Upper lobe of left lung (tissue), 6 donors: ENCODE measurements at places on chromosomes 12 and 14.
A peak's percentile ranks its signal among the peaks of the same experiment; 100 is the strongest.

DNA sequence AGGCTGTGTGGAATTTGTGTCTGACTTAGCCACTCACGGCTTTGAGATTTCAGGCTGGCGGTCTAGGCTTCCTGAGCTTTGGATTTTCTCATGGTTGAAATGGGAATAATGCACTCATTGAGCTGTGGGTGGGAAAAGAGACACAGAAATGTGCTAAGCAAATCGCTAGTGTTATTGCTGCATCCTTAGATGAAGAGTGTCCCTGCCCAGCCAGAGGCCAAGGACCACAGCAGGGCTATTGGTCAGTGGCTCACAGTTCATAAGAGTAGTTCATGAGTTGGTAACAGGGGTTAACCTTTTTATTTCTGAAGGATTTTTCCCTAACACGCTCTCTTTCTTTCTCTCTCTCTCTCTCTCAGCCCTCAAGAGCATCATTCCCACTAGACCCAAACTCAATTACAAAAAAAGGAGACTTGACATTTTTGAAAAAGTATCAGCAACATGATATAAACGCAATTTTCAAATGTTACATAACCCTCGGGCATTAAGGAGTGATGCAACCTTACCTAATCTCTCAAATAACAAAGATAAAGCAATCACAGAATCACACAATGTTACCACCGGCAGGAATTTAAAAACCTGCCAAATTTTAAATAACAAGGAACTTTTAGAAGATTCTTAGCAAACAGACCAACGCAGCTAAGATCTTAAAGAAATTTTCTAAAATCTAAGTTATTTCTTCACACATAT lies 36.7 kb upstream of the RMST start:
- peaks cover 10% of the 10 kb centered on the region for H3K4me1 ChIP-seq
- H3K4me3 ChIP-seq: no peak overlapping the region
- DNase-seq: no peak
- H3K36me3 ChIP-seq: no peaks in the 10 kb centered on the region
- H3K27me3 ChIP-seq: no peaks in the 10 kb centered on the region
- peak overlapping the region; percentile 35 for H3K27ac ChIP-seq

DNA sequence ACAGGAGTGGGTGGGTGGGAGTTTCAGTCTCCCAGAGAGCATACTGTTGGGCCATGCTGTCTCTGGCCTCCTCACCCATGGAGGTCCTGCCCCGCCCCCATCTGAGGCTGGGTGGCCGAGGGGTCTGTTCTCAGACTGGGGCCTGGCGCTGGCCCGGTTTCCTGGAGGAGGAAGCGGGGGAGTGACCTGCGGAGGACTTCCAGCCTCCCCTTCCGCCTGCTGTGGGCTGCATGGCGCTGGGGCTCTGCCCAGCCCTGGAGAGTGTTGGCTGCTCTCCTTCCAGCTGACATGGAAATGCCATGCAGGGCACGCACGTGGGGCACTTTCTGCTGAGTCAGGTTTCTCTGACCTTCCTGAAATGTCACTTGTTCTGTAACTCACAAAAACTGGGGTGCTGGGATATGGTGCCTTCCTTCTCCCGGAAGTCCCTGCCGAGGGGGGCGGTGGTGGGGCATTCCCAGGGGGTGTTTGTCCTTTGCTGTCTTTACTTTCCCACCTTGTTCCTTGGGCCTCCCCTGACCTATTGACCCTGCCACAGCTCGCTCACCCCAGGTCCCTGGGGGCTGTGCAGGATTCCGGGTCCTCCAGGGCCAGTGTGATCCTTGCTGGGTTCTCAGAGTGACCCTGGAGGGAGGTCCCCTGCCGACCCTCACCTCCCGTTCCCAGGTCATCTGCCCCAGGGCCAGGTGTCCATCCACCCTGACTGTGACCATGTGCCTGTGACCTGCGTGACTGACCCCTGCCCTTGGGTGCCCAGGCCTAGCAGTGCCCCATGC lies 23.6 kb downstream of the PACS2 start:
- DNase-seq: peak; percentile 68
- no peak overlapping the region for H3K27ac ChIP-seq
- no peaks in the 10 kb centered on the region for H3K27me3 ChIP-seq

DNA sequence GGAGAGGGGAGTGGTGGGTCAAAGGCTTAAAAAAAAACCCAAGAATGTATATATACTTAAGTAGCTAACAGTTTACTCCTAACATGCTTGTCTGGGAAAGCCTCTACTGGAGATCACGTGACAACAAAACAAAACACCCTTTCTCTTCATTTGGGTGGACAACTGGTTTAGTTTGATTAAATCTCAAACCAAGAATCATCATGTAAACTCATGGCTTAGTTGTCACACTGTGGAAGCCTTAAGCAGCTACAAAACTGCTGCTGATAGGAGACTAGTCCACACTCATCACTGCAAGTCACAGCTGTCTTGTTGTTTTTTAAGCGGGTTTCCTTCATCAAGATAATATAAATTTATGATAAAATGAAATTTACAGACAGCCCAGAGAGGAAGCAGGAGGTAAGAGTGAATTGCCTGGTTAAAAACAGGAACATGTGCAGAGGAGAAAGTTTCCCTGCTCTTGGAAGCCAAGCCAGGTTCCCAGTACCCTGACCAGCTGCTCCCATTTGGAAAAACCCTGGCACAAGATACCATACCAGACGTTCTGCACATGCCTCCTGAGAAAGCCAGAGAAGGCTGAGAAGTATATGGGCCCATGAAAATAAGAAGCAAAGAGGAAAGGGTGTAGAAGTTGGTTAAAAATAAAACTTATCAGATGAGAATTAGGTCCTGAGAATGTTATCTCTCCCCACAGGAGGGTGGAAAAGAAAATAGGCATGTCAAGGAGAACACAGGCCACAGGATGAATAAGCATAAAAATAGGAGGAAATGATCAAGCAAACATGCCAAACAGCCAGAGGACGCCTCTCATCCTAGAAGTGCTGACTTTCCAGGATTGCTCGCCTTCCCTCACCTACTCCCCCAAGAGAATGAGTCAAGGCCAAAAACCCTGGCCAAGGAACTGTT lies 34.0 kb downstream of the EGLN3 start:
- no peaks in the 10 kb centered on the region for H3K27me3 ChIP-seq
- no peak overlapping the region for H3K4me3 ChIP-seq
- peaks cover 5% of the 10 kb centered on the region for H3K4me1 ChIP-seq
- no peak for DNase-seq
- H3K27ac ChIP-seq: peak overlapping the region; percentile 4

DNA sequence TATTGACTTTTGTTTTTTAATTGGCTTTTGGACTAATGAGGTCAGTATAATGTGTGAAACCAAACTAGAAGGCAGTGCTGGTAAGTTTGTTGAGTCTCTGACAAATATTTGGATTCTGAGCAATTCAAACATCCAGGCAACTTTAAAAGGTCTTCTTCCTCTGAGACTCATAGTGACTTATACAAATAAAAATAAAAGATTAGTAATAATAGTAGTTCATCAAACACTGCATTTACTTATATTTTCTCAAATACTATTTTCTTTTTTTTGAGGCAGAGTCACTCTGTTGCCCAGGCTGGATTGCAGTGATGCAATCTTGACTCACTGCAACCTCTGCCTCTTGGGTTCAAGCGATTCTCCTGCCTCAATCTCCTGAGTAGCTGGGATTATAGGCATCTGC lies 337.9 kb downstream of the DAD1 start:
- no peaks in the 10 kb centered on the region for H3K36me3 ChIP-seq
- H3K4me3 ChIP-seq: no peak overlapping the region
- H3K4me1 ChIP-seq: no peaks in the 10 kb centered on the region

GRCh38 chr12:88897723-88898122 lies 317.5 kb upstream of the KITLG start:
- DNase-seq: no peak
- peak overlapping the region; percentile 9 for H3K27ac ChIP-seq
- no peaks in the 10 kb centered on the region for H3K36me3 ChIP-seq
- H3K4me3 ChIP-seq: no peak overlapping the region

DNA sequence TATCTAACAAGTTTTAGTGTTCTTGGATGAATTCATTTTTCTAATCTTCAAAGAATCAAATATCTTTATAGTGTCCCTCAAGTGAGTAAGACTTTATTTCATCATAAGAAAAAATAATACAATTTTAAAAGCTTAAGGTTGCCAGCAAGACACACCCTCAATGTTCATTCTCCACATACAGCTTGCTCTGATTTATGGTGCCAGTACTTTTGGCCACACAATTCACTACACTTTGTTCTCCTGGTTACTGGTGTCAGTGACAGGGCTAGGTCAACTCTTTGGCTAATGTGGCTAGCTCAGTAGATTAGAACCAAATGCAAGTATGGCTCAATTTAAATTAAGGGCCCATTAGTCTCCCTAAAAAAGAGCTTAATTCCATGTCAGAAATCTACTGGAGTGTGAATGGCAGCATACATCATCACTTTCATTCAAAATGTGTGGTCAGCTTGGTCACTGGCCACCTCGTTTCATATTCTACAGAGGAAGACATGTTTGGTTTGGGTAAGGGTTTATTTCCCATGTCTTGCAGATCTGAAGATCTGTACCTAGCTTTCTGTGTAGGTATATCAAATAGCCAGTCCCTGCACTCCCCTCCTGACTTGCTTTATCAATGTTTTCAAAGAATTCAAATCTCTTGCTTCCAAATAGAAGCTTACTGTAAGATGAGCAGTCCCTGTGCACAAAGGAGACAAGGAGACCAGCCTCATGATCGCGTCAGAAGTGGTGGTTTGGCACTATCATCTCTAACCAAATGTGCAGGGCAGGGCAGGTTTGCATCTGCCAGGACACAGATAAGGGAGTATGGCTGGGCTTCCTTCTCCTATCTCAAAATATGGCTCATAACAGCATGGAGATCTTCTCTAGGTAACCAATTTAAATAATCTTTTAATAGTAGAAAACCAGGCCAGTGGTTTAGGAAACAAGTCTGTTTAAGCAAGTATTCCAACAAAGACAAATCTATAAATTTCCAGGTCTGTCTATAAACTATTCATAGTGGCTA lies 31.3 kb downstream of the HECTD4 start:
- peaks cover 12% of the 10 kb centered on the region for H3K4me1 ChIP-seq
- H3K4me3 ChIP-seq: no peak overlapping the region
- H3K27ac ChIP-seq: no peak overlapping the region
- H3K36me3 ChIP-seq: no peaks in the 10 kb centered on the region
- H3K27me3 ChIP-seq: no peaks in the 10 kb centered on the region
- no peak for DNase-seq

DNA sequence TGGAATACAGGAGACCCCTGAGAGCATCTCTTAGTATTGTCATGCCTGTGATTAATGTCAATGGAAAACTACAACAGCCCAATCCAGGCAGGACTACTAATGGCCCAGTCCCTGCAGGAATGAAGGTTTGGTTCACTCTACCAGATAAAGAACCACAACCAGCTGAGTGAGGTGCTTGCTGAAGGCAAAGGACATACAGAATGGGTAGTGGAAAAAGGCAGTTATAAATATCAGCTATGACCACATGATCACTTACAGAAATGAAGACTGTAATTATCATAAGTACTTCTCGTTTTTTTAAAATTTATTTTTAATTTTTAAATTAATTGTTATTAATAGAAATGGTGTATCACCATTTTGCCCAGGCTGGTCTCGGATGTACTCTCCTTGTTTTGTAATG lies 17.2 kb upstream of the LPCAT3 start:
- no peaks in the 10 kb centered on the region for H3K27me3 ChIP-seq
- no peaks in the 10 kb centered on the region for H3K4me1 ChIP-seq
- no peak overlapping the region for H3K27ac ChIP-seq
- no peak for DNase-seq

- no peak overlapping the region for H3K4me3 ChIP-seq
- no peaks in the 10 kb centered on the region for H3K27me3 ChIP-seq
- no peak for DNase-seq
- no peaks in the 10 kb centered on the region for H3K36me3 ChIP-seq
Measured at GRCh38 chr12:67919406-67919805, 69.8 kb upstream of the IFNG-AS1 start.

GRCh38 chr12:6827437-6827911 lies 733 bp upstream of the P3H3 start:
- H3K4me1 ChIP-seq: peaks cover 27% of the 10 kb centered on the region
- H3K27me3 ChIP-seq: peaks cover 23% of the 10 kb centered on the region
- no peaks in the 10 kb centered on the region for H3K36me3 ChIP-seq
- DNase-seq: peak; percentile 68
- no peak overlapping the region for H3K27ac ChIP-seq

GRCh38 chr12:17214929-17215328 lies 609.0 kb upstream of the LMO3 start:
- no peak overlapping the region for H3K27ac ChIP-seq
- H3K4me1 ChIP-seq: no peaks in the 10 kb centered on the region
- no peak overlapping the region for H3K4me3 ChIP-seq
- H3K36me3 ChIP-seq: no peaks in the 10 kb centered on the region
- H3K27me3 ChIP-seq: no peaks in the 10 kb centered on the region

- H3K27me3 ChIP-seq: no peaks in the 10 kb centered on the region
- peak overlapping the region; percentile 89 for H3K4me3 ChIP-seq
- peaks cover 29% of the 10 kb centered on the region for H3K4me1 ChIP-seq
- peak overlapping the region; percentile 99 for H3K27ac ChIP-seq
Measured at GRCh38 chr12:55727643-55728185, 1.1 kb downstream of the CD63 start.

DNA sequence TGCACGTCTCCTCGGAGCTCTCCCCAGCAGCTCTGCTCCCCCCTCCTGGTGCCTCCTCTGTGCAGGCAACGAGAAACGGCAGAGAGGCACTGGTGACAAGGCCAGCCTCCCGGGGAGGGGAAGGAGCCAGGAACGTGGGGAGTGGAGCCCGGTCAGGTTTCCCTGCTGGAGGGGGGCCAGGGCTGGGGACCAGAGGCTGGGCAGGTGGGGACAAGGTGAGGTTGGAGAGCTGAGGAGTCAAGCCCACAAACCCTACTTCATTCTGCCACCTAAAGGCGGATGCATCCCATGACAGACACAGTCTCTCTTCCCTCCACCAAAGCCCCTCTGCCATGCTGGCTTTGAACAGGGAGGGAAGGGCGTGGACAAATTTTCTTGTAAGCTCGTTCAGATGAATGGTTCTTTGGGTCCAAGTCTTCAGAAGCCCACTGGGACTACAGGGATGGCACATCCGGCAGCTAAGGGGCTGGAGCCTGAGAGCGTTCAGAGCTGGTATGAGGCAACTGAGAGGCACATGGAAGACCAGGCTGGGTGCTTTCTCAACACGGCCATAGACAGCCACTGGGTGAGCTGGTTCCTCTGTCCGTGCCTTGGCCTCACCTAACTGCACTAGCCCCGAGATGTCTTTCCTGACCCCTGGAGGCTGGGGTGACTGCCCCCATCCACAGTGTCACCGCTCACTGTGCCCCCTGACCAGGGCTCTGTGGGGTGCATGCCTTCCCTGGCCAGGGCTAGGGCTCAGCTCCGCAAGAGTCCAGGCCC lies 105.9 kb downstream of the RBM19 start:
- DNase-seq: no peak
- H3K4me1 ChIP-seq: no peaks in the 10 kb centered on the region
- H3K36me3 ChIP-seq: peaks cover 48% of the 10 kb centered on the region
- no peaks in the 10 kb centered on the region for H3K27me3 ChIP-seq
- no peak overlapping the region for H3K27ac ChIP-seq

- H3K36me3 ChIP-seq: no peaks in the 10 kb centered on the region
- H3K4me1 ChIP-seq: no peaks in the 10 kb centered on the region
- no peak for DNase-seq
- no peak overlapping the region for H3K27ac ChIP-seq
Measured at GRCh38 chr12:94789510-94790225, 139.3 kb upstream of the TMCC3 start.

GRCh38 chr12:92143258-92143657 lies 2.4 kb downstream of the BTG1 start:
- no peaks in the 10 kb centered on the region for H3K27me3 ChIP-seq
- peaks cover 31% of the 10 kb centered on the region for H3K36me3 ChIP-seq
- peak overlapping the region; percentile 98 for H3K27ac ChIP-seq
- no peaks in the 10 kb centered on the region for H3K4me1 ChIP-seq
- H3K4me3 ChIP-seq: peak overlapping the region; percentile 78
- DNase-seq: no peak

- no peak overlapping the region for H3K4me3 ChIP-seq
- H3K4me1 ChIP-seq: peaks cover 15% of the 10 kb centered on the region
- no peak overlapping the region for H3K27ac ChIP-seq
Measured at GRCh38 chr12:46360370-46360769, 12.2 kb downstream of the SLC38A2 start.
